ENCODE measurements at places on chromosomes 5 and 9.

DNA sequence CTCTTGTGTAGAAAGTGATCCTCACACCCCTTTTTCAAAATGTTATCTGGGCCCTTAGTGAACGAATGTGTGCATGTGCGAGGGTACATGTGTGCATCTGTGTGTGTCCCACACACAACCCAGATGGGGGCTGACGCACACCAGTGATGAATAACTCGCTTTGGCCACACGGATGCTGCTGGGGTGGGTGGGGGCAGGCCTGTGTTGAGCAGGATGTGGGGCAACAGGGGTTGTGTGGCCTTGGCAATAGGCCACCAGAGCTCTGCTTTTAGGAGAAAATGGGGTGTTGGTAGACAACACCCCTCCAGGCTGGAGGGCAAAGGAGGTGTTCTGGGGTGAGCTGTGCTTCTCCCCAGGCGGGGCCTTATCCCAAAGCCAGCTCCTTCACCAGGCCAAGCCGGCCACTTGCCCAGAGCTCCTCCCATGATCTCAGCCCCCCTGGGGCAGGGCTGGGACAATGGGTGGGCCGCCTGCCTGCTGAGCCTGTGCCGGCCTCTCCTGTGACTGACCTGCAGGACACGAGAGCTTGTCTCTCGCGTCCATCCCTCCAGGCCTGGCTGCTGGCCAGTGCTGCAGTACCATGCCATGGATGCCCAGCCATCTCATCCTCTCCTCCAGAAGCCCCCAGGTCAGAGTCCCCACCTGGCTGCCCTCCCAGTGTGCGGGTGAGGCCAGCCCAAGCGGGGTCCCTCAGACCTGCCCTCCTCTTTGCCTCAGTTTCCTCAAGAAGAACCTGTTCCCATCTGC lies 1.7 kb downstream of the DBN1 start:
- DNase-seq = no peak

- no peak for DNase-seq
Observed at GRCh38 chr5:38612851-38613250, 56.4 kb upstream of the LIFR start.

DNA sequence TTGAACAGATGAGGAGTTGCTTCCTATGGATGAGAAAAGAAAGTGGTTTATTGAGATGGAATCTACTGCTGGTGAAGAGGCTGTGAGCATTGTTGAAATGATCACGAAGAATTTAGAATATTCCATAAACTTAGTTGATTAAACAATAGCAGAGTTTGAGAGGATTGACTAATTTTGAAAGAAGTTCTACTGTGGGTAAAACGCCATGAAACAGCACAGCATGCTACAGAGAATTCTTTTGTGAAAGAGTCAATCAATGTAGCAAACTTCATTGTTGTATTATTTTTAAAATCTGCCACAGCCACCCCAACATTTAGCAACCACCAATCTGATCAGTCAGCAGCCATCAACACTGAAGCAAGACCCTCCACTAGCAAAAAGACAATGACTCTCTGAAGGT lies 309.1 kb downstream of the SPOCK1 start:
- DNase-seq = no peak

DNA sequence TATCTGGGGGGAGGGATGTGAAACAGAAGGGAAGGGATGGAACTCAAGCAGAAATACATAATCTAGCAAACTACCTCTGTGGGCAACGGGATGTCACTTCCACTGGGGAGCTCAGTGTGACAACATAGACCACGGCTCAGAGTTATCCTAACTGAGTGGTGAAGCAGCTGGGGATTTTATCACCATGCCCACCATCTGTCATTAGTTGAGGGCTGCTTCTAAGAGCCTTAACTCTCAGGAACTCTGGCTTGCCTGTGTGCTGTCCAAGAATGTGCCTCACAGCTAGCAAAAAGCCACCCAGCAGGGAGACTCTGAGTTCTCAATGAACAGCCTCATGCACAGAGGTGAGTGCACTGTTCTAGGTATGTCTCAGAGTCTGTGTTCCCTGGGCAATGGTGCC lies 90.6 kb upstream of the CXCL14 start:
- peak; percentile 90 for DNase-seq

DNA sequence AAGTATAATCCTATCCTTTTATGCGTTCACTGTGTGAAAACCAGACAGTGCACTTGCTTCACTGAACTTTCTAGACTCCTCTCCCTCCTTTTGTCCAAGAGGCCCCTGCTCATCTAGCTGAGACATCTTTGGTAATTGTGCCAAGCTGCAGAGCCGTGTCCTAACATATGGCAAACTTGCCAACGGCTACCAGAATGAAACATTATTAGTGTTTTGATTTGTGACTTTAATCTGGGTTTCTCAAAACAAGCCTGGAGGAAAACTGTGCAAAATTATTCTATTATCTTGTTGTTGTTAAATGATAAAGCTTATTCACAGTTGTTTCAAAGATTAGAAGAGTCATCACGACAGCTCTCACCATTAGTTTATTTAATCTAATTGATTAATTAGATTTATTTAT lies 79.0 kb upstream of the RETREG1 start:
- no peak for DNase-seq

GRCh38 chr9:93807166-93808074 lies 147.7 kb downstream of the BARX1 start:
- DNase-seq = peak; percentile 78

GRCh38 chr5:99004960-99005359 lies 76.2 kb upstream of the CHD1 start:
- no peak for DNase-seq

GRCh38 chr5:88724201-88724600 lies 158.8 kb downstream of the MEF2C start:
- peak; percentile 6 for DNase-seq

DNA sequence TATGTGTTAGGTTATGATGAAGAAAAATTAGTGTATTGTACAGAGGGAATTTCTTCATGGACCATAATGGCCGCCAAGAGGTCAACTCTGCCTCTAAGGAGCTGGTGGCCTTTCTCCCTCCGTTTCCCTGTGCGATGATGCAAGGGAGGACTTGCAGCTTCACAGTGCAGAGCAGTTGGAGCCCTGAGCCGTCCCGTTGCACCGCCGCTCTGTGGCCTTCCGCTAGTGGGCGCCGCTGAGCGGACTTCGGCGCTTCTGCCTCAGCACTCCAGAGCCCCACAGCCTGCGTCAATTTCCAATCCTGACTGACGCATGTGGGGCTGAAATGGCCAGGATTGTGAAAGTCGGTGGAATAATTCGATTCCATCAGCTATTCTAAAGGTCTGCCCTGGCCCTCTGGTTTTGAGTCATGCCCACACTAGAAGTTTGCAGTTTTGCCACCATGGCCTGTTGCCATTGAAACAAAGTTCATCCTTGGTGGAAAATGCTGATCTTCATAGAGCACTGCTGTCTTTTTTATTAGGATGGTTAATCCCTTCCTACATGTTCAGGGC lies 22.7 kb upstream of the LECT2 start:
- DNase-seq = peak; percentile 77

- DNase-seq = no peak
Observed at GRCh38 chr5:55535199-55535905, 588 bp upstream of the PLPP1 start.

GRCh38 chr5:146717951-146718350 lies 160.6 kb downstream of the PPP2R2B start:
- DNase-seq = peak; percentile 14

- DNase-seq = no peak
Observed at GRCh38 chr5:72842816-72843215, 26.4 kb downstream of the TNPO1 start.

- no peak for DNase-seq
Observed at GRCh38 chr9:37992924-37993349, 76.1 kb downstream of the SHB start.

DNA sequence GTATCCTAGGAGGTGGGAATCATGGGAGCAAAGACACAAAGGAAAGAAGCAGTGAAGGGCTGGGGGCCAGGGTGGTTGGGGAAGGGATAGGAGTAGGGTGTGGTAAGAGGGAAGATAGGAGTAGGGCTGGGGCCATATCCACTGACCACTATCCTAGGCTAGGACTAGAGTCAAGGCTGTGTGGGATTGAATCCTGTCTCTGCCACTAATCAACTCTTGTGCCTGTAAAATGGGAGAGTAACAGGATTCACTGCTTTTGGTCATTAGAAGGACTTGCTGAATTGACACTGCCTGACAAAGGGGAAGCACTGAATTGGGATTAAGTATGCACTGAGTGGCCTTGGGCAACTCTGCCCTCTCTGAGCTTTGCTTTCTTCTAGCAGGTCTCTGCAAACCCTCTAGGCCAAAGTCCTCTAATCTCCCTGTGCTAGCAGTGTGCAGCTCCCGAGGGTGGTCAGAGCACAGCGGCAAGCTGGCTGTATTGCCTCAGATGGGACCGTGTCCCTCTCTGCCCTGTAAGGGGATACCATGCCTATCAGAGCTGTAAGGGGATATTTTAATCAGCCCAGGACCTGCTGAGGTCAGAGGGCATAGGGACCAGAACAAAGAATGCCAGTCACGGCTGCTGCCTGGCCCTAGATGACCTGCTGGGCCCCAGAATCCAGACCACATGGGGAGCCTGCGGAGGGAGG lies 12.4 kb upstream of the DAB2IP start:
- no peak for DNase-seq

DNA sequence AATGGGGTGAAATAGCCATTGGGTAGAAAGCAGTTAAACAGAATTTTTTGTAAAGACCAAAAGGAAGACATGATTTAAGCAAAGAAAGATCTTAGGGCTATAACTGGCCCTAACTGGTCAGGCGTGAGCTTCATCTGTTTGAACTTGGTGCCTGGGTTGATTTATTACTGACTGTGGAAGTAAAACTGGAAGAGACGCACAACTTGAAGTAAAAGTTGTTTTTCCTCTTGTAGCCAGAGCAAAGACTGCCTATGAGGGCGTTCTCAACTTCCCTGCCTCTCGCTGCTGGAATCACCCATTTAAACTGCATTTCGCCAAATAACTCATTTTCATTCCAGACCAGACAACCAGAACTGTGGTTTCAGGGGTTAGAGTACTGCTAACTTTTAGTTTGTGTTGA lies 1.5 kb downstream of the THBS4 start:
- DNase-seq = peak; percentile 25
